ENCODE measurements at places on chromosomes 3 and 15.

- no peak for DNase-seq
These were observed 42.0 kb upstream of the MAP3K13 start for GRCh38 chr3:185320949-185321348.

DNA sequence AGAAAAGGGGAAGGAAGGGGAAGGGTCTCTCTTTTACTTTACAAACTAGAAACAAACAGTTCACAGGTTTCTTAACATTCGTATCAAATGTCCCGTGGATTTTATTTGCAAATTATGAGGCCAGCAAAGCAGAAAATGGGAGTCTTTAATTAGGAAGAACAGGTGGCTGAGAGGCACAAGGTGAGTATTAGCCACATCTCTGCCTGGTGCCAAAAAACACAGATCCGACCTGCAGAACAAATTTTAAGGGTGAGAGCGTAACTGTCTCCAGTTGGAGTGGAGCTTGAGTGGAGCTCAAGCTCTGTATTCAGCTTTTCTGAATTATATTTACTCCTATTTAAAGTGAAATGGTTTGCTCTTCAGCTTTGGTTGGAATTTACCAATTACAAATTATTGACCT, 1004.9 kb downstream of the FHIT start:
- DNase-seq, result no peak

DNA sequence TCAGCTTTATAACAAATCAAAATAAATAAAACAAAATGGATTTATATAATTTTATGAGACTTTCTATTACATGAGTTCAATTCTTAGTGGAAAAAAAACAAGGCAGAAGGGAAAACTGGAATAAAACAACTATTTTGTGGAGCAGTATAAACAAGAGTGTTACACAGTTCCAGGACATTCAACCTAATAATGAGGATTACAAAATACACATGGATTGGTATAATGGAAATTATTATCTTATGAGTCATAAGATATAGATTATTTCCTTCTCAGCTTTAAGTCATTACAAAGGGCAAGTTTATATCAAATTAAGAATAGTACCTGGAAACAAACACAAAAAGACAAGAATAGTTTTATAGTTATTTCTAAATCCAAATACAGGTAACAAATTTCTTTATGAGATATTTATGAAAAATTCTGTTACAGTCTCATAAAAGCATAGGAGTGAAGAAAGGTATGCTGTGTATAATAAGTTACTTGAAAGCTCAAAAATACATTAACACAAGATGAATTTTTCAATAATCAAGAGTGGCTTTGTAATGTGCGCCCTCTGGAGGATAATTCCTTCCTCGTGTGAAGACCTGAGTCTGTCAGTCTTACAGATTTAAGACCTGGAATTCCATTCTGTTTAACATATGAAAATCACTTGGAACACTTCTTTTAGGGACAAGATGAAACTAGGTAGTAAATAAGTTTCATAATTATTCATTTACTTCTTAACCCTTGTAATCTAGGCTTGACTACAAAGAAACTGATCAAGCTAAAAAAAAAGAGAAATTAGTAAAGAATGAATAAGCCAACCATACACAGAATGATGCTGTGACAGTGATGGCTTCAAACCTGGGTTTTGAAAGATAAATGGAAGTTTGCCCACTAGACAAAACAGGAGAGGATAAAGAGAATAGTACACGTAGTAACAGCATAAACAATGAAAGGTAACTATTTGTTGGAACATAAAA, 9.5 kb downstream of the COPS2 start:
- DNase-seq, result no peak

DNA sequence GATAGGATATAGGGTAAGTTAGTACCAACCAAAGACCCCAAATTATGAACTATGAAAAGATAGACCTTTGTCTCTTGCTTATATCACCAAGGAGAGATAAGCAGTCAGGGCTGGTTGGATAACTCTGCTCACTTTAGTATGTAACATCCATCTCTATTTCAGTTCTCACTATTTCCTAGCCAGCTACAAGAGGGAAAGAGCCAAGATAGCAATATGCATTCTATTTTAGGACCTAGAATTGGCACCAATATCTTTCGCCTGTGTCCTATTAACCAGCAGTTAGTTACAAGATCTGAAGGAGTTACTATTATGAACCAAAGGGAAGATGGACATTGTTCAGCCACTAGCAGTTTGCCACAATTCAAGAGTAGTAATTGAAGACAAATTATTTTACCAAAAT, 457.5 kb downstream of the NSUN3 start:
- DNase-seq, result no peak

GRCh38 chr3:37770938-37771918, 90.5 kb upstream of the CTDSPL start:
- no peak for DNase-seq

DNA sequence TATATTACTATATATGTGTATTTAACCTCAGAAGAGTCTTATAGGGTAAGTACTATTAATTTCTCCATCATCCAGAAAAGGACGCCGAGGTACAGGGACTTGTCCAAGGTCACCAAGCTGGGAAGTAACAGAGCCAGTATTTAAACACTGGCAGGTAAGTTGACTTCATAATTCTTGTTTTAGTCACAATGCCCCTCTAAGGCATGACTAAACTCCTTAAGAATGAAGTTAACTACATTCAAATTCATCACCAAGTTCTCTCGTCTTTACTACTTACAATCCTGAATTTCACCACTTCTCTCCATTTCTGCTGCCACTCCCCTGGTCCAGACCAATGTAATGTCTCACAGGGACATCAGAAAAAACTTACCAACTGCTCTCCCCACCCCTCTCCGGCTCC, 312.1 kb downstream of the GRM7 start:
- no peak for DNase-seq

GRCh38 chr3:56915966-56916586, 114.3 kb upstream of the ARHGEF3 start:
- peak; percentile 62 for DNase-seq

- no peak for DNase-seq
These were observed 99.0 kb downstream of the TMCC1 start for GRCh38 chr3:129794311-129795185.

DNA sequence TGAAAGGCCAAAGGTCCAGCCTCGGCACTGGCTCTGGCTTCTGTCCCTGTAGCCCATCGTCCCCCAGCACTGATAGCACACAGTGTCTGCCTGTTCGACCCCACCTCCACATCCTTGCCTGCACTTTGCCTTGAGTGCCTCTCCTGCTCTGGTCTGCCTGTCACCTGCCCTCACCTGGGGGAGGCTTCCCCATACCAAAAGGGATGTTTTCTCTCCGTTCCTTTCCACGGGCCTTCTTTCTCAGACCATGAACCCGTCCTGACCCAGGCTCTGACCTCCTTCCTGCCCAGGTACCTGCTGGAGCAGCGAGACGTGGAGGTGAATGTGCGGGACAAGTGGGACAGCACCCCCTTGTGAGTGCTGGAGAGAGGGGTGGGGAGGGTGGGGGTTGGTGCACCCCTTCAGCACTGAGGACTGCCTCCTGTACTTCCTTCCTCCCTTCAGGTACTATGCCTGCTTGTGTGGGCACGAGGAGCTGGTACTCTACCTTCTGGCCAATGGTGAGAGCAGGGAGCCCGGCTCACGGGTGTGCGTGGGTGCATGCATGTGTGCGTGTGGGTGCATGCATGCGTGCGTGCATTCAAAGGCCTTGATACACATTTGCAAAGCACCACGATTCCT, 1.5 kb downstream of the ABTB1 start:
- DNase-seq, result no peak

All from stimulated activated CD8-positive, alpha-beta memory T cell treated with anti-CD3 and anti-CD28 coated beads, Interleukin-7, amount 100 ng/mL, for 4 hours (primary cell).